Astrocyte of the hippocampus (primary cell): ENCODE measurements at places on chromosomes 12 and 14.

GRCh38 chr12:80692114-80692513 is 15.3 kb upstream of the MYF6 start:
- no peak for DNase-seq

- DNase-seq, result peak; percentile 92
Measured at GRCh38 chr12:123089631-123090353, 61.1 kb downstream of the PITPNM2 start.

- no peak for DNase-seq
Measured at GRCh38 chr14:49451938-49452337, 134.2 kb downstream of the RPS29 start.

DNA sequence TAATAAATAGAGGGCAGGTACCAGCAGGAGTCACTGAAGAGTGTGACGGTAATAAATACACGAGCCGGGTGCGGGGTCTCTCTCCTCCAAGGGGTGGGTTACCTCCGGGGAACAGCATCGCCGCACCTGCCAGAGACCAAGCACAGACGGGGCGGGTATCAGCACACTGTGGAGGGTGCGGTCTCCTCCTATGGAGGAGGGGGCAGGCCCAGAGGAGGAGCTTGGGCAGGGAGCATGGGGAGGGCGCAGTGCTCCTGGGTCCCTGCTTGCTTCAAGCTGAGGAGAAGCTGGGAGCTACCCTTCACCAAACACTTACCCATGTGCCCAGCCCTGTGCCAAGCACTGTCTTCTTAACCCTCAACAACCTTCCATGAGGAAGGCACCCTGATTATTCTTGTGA is 12.8 kb downstream of the PGF start:
- no peak for DNase-seq

DNA sequence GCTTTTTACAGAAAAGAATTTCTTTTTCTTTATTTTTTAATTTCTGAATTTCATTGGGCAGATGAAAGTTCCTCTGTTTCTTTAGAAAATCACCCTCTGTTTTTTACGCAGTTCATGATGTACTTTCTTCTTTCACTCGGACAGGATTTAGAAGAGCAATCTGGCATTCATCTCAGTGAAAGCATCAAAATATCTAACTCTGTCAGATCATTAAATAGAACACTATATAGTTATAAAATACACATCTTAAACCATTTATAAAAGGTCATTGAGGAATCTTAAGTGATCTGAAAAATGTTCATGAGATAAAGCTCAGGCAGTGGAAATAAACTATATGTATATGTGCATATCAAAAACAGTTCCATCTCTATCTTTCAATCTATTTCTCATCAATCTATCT is 3.9 kb downstream of the IFNG-AS1 start:
- DNase-seq, result no peak
